ENCODE measurements at places on chromosomes 5 and 9. TPM values are rescaled to one million over a fixed set of nuclear protein-coding genes. Genes with fewer than 3 reads are reported as not detected.

STKLD1 gene
- total RNA-seq, result 0.10 TPM

TMEM171 gene
- total RNA-seq, result not detected

FBN2 gene
- total RNA-seq, result 5.1 TPM

SOX30 gene
- total RNA-seq, result not detected

FAT2 gene
- not detected for total RNA-seq

FOXD4L3 gene
- not detected for total RNA-seq

SEMA6A gene
- total RNA-seq, result 0.21 TPM

IRX1 gene
- total RNA-seq, result not detected

NR5A1 gene
- total RNA-seq, result not detected

N4BP3 gene
- total RNA-seq, result 5.1 TPM

UAP1L1 gene
- total RNA-seq, result 6.2 TPM

PCDHGA7 gene
- 0.42 TPM for total RNA-seq

PCDHA11 gene
- total RNA-seq, result 0.10 TPM
